SJSA1 (cell line): ENCODE measurements at places on chromosomes 5 and 9. TPM values are rescaled to one million over a fixed set of nuclear protein-coding genes. Genes with fewer than 3 reads are reported as not detected.

GRCh38 chr9:3497401-3497800 is 28.4 kb downstream of the RFX3 start:
- no peak overlapping the region for H3K4me3 ChIP-seq
- no peak for DNase-seq
- no peaks in the 10 kb centered on the region for H3K27me3 ChIP-seq
- no peaks in the 10 kb centered on the region for H3K4me1 ChIP-seq

GRCh38 chr5:108420158-108420557 is 38.3 kb upstream of the FBXL17 start:
- no peaks in the 10 kb centered on the region for H3K27me3 ChIP-seq
- no peak overlapping the region for H3K4me3 ChIP-seq
- H3K4me1 ChIP-seq, result peaks cover 4% of the 10 kb centered on the region; the same call in 1 of the 2 replicates
- no peak overlapping the region for H3K27ac ChIP-seq
- no peaks in the 10 kb centered on the region for H3K36me3 ChIP-seq
- DNase-seq, result no peak

GRCh38 chr5:51958473-51958872 is 575.2 kb downstream of the ISL1 start:
- no peaks in the 10 kb centered on the region for H3K4me1 ChIP-seq
- no peaks in the 10 kb centered on the region; the same call in 1 of the 2 replicates for H3K27me3 ChIP-seq
- H3K27ac ChIP-seq, result no peak overlapping the region

GRCh38 chr5:130476325-130476724 is 572.1 kb downstream of the CHSY3 start:
- H3K4me1 ChIP-seq, result no peaks in the 10 kb centered on the region
- H3K27ac ChIP-seq, result no peak overlapping the region
- no peak overlapping the region for H3K4me3 ChIP-seq
- H3K36me3 ChIP-seq, result no peaks in the 10 kb centered on the region
- no peak for DNase-seq

- H3K4me1 ChIP-seq, result no peaks in the 10 kb centered on the region
- H3K36me3 ChIP-seq, result no peaks in the 10 kb centered on the region
- no peak overlapping the region for H3K4me3 ChIP-seq
Measured at GRCh38 chr5:76579166-76579937, 43.9 kb downstream of the F2RL2 start.

DNA sequence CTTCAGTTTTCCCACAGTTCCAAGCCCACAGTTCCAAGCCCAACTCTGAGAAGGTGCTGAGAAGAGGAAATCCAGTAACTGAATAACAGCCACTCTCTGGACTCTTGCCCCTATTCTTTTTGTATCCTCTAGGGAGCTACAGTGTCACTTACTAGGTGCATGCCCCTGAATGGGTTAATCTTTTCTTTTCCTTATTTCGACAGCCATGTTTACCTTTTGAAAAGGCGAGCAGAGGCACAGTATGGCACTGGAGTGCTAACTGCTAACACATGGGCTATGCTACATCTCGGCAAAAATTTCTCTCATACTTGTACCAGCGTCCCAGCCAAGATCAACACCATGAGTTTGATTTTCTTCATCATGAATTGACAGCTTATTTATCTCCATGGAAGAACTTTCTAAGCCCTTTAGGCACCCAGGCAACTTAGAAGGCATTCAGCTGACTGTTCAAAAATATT is 222.6 kb downstream of the EBF1 start:
- no peak for DNase-seq
- H3K4me3 ChIP-seq, result no peak overlapping the region
- H3K36me3 ChIP-seq, result no peaks in the 10 kb centered on the region
- no peak overlapping the region for H3K27ac ChIP-seq

DNA sequence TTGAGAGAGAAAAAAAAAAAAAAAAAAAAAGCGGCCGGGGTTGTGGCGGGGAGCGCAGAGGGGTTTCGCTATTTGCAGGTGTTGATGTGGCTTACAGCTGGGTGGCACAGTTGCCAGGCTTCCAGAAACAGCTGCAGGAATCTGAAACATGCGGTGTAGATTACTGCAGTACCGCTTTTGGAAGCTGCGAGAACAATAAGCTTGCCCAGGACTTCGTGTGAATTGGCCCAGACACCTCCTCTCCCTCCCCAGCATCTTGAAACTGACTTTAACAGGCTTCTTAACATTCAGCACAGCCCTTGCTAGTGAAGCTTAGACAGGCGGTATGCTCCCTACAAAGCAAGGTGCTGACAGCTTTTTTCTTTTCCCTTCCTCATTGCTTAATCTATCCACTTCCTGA is 104.0 kb downstream of the ATP10B start:
- no peak for DNase-seq
- no peaks in the 10 kb centered on the region for H3K4me1 ChIP-seq
- H3K4me3 ChIP-seq, result no peak overlapping the region
- peaks cover 2% of the 10 kb centered on the region; the same call in 1 of the 2 replicates for H3K27me3 ChIP-seq
- H3K36me3 ChIP-seq, result no peaks in the 10 kb centered on the region

The CD274 gene
- 6.2 and 8.0 TPM in 2 replicates for total RNA-seq

The PCDHA9 gene
- under 0.01 TPM in 1 of 2 replicates, not detected in the other for total RNA-seq
